ENCODE measurements at places on chromosomes 3 and 15.

DNA sequence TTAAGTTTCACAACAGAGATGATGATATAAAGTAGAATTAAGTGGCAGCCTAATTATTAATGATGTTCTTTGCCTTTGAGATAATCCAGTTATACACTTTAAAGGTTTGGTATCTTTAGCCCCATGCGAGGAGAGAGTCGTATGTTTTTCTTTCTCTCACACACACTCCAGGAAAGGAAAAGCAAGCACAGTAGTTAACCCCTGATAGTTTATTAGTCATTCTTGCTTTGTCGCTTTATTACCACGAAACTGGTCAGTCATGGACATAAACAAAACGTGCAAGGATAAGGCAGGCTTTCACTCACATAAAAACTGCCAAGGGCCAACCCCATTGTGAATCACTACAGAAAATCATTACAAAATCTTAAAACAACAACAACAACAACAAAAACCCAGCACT, 866.9 kb downstream of the FHIT start:
- no peak for DNase-seq

- DNase-seq, result no peak
Observed at GRCh38 chr3:25915673-25916072, 125.8 kb downstream of the OXSM start.

- no peak for DNase-seq
Observed at GRCh38 chr3:44067431-44067830, 174.3 kb upstream of the TOPAZ1 start.

DNA sequence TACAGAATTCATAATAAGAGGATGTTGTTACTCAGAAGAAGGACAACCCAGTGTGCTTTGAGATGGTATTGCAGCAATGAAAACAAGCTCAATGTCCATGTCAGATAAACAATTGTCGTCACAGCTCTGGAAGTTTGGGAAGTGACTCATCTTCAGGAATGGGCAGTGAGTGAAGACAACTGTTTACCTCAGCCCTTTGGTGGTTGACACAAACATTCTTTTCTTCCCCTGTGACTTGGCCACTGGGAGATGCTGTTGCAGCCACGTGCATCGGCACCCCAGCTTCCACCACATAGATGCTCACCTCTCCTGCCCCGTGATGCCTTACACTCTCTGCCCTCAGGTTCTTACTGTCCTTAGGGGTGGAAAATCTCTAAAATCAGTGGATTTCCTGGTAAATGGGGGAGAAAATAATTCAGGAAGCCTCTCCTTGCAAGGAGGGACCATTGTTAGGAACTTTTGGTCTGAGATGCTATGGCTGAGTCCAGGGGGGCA, 114.1 kb upstream of the GALNT15 start:
- DNase-seq, result no peak

- no peak for DNase-seq
Observed at GRCh38 chr3:131007782-131008181, 18.8 kb downstream of the ASTE1 start.

DNA sequence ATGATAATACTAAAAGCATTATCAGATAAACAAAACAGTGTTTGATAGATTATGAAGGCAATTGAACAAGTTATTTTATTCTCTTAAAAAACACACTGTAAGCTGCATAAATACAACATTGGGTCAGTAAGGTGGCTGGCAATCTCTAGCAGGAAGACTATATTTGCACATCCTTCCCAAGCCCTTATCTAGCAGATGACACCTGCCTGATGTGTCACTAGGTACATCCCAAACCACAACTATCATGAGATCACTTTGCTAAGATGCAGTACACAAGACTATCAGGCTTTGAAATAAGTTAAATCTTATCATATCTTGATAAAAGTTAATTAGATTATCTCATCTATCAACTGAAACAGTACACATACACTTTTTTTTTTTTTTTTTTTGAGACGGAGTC, 417.4 kb downstream of the MECOM start:
- DNase-seq, result no peak

DNA sequence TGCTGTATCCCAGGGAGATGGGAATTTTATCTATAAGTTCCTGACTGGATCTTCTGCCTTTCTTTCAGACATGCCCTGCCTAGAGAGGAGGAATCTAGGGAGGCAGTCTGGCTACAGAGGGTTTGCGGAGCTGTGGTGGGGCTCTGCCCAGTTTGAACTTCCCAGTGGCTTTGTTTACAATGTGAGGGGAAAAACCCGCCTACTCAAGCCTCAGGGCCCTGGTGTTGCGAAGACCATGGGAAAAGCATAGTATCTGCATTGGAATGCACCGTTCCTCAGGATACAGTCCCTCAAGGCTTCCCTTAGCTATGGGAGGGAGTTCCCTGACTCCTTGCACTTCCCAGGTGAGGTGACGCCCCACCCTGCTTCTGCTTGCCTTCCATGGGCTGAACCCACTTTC, 168.7 kb downstream of the TMEM108 start:
- no peak for DNase-seq

- DNase-seq, result no peak
Observed at GRCh38 chr3:61858054-61858453, 296.7 kb downstream of the PTPRG start.

GRCh38 chr3:145133281-145133680, 1027.7 kb downstream of the PLOD2 start:
- no peak for DNase-seq

DNA sequence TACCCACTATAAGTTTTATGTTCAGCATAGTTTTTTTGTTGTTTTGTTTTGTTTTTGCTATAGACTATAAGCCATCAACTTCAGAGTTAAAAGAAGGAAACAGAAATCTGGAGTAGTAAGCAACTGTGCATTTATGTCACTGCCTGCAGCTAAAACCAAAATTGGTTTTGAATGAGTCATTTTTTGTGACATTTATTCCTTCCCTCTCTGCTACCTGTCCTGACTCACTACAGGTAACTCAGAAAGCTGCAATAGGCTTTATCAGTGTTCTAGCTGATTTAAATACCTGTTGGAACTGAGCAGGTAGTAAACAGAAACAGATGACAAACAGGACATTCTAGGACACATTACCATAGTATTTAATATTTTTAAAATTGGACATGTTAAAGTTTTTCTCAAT, 393.3 kb upstream of the WNT5A start:
- no peak for DNase-seq

GRCh38 chr3:170656284-170656683, 70.4 kb upstream of the SLC7A14 start:
- DNase-seq, result peak; percentile 22

DNA sequence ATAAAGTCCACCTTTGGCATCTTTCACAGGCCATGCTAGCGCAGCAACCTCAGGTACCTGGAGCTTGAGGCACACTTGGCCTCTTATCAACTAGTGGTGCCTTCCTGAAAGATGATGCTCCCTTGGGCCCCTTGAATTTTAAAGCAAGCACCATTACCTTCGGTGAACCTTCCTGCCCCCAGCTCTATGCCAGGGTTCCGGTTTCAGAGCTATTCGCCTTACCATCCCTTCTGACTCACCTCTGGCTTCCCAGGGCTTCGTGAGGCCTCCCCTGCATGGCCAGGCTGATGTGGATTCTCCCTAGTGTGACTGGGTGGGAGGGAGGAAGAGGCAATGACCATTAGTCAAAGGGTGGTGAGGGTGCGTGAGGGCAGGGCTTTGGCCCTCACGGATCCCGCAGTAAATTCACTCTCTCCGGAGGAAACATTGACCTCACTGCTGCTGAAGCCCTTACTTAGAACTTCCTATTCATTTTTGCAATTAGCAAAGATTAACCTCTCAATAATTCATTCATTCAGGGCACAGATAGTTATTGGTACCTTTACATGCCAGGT, 16.3 kb downstream of the BHLHE40 start:
- no peak for DNase-seq

GRCh38 chr3:194787650-194788049, 102.0 kb downstream of the FAM43A start:
- DNase-seq, result no peak

Data from retina (tissue), 1 donor.